Hindlimb muscle (tissue), 1 donor: ENCODE measurements at places on chromosomes 3 and 15. TPM values are rescaled to one million over a fixed set of nuclear protein-coding genes. Genes with fewer than 3 reads are reported as not detected.

PAK6 gene
- 0.76 TPM for polyA plus RNA-seq

METTL6 gene
- polyA plus RNA-seq = 15.4 TPM

GRCh38 chr15:98418122-98418521 is 230.2 kb upstream of the IGF1R start:
- no peak for DNase-seq

- no peak for DNase-seq
Measured at GRCh38 chr15:79820820-79821219, 76.0 kb downstream of the MTHFS start.

GRCh38 chr3:134332344-134332743 is 41.9 kb downstream of the AMOTL2 start:
- DNase-seq = no peak

DNA sequence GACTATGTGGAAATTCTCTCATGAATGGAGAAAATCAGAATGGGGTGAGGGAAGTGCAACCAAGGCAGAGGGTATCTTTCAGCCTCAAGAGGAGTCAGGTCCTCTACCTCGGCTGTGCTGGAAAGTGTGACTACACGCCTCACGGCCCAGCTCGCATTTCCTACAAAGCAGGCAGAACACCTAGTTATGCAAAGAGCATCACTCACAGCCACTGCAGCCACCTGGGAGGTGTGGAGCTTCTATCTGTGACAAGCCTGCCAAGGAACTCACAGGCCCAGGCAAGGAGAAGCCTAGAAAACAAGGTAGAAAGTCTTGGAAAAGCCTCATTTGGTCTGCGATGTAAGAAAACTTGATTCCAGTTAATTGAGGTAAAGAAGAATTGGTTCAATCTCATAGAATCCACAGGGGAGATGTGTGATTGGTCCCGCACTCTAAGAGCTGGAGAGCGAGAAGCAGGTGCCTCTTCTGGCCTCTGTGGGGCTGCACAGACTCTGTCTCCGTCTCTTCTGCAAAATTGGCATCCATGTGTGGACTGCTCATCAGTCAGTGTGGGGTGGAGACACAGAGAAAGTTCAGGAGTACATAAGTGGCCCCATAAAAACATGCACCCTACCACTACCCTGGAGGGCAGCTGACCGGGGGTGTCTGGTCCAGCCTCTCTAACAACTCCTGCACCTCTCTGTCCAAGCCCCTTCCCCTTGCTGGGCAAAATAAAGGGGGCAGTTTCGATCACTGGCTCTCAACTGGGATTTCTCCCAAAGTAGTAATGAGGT is 76.8 kb downstream of the TAMM41 start:
- no peak for DNase-seq
